ENCODE measurements at places on chromosomes 11 and 22.

- DNase-seq: peak; percentile 35
These were observed 4.2 kb upstream of the ANO1 start for GRCh38 chr11:70073871-70074371.

GRCh38 chr11:70317581-70318305, 47.3 kb downstream of the PPFIA1 start:
- DNase-seq: no peak

- DNase-seq: no peak
These were observed 28.8 kb downstream of the KIAA0930 start for GRCh38 chr22:45211848-45212247.

DNA sequence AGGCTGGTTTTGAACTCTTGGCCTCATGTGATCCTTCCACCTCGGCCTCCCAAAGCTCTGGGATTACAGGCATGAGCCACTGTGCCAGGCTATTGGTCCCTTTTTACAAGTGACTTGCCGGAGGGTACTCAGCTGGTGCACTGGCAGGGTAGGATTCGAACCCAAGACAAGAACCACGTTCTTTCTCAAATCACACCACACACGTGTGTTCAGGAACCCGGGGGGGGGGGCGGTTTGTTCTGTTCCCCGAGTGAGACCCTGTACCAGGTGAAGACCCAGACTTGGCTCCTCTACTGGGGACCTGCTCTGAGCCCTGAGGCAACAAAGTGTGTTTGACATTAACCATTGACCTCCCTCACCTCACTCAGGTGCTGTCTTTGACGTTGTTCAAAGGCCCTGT, 3.8 kb upstream of the YWHAH start:
- DNase-seq: no peak

- no peak for DNase-seq
These were observed 301.7 kb downstream of the BRD1 start for GRCh38 chr22:49525801-49526535.

DNA sequence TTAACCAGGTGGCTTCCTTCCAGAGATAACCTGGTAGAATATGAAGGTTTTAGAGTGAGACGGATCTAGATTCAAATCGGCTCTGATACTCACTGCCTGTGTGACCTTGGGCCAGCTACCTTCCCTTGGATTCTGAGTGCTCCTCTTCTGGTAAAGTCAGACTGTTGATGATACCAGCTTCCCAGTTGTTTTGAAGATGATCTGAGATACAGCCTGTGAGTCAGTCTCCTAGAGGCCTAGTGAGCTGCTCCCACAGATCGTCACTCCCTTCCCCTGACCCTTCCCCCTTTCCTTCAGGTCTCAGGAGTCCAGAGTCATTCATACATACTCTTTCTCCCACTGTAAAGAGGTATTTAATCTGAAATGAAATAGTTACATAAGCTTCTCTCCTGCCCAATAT, 207.8 kb downstream of the GRIK4 start:
- DNase-seq: peak; percentile 22

- peak; percentile 89 for DNase-seq
These were observed 70.5 kb downstream of the RPUSD4 start for GRCh38 chr11:126140926-126141280.

GRCh38 chr11:121137005-121137404, 36.0 kb downstream of the TECTA start:
- DNase-seq: no peak

DNA sequence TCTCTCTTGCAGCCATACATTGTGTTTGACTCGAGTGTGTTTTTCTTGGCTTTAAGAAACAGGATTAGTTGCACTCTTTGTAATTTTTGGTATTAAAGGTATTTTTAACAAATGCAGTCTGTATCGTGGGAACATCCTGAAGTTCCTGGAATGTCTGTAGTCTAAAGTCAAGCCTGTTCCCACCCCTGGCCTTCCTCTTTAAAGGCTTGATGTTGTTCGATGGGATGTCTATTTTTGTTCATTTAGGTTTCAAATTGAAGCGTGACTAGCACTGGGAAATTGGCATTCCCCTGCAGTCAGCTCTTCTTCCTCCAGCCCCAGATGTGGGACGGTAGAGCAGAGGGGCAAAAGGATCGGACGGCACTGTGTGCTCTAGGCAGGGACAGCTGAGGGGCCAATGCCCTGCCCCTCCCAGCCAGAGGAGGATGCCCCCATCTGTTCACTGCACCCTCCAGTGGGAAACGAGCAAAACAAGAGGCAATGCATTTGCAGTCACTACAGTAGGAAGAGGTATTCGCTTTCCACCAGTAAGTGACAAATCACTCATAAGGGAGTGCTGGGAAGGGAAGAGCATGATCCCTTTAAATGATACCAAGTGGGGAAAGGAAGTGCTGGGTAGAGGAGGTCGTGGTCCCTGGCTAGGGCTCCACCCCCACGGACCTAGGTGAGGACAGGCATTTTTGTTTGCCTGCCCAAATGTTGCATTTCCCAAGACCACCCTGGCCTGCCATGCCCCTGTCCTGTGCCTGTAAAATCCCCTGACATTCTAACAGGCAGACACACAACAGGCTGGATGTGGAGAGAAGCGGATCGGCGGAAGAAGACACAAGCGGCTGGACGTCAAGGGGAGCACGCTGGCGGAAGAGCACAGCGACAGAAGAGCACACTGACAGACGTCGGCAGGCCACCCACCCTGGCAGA, 47.4 kb upstream of the SEPTIN5 start:
- peak; percentile 78 for DNase-seq

GRCh38 chr11:130159657-130160497, at the start of gene ST14:
TSS of gene ST14 (plus strand) at chr11:130159782. CDS start at chr11:130159980, 198 bp downstream.
- no peak for DNase-seq

DNA sequence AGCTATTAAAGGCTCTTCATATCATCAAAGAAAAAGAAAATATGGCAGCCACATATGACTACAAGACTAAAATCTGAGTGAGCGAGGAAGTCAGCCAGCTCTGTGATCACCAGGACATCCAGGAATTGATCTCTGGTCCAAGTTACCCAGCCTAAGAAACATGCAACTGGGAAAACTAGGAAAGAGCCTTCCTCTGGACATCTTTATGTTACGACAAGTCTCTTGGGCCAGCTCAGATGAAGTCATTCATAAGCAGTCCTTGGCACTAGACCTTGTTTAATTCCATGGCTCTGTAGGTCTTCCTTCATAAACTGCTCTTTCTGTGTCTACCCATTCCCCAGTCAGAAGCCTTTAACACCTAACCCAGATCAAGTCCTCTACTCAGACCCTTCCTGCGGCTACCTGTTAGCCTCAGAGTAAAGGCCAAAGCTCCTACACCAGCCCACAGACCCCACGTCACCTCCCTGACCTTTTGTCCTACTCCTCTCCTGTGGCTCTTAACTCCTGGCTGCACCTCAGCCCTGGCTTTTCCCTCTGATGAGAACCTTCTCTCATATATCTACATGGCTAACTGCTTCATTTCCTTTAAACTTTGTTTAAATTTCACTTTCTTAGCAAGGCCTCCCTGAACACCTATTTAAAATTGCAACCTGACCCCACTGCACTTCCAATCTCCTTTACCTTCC, 134.0 kb downstream of the KIF18A start:
- DNase-seq: peak; percentile 12

Measured in fibroblast of skin of right biceps (primary cell).